ENCODE measurements at places on chromosomes 5 and 9.

DNA sequence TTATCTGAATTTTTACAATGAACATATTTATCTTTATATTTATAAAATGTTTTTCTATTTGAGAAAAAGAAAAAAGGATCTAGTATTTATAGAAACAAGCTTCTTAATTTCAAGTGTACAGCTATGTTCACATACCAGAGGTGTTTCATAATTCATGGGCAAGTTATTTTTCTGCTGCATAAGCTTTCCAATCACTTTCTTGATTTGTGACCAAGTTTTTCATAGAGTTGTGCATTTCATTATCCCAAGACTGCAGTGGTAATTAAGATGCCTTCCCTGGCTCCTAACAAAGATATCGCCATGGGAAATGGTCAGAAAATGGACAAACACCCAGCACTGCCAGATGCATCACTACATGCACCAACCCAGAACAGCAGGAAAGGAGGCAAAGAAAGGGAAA, 124.6 kb downstream of the GNAQ start:
- no peak for DNase-seq

- no peak for DNase-seq
Measured at GRCh38 chr9:14400658-14400995, 86.7 kb upstream of the NFIB start.

DNA sequence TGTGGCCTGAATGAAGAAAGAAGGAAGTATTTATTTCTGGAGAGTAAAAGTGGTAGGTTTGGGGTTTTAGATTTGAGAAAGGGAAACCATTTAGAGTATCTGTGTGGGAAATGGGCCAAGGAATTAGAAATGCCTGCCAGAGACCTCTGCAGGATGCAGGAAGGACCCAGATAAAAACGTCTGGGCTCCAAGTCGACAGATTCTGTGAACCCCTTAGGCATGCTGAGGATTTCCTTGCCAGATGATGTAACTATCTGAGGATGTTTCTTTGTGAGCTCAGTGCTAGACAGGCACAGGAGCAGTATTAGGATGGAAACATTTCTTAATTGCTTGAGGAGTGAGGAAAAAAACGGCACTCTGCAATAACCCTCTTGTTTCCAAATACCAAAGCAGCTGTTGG, 251.8 kb upstream of the DMRT1 start:
- no peak for DNase-seq

GRCh38 chr5:113510836-113511451, 2.5 kb upstream of the YTHDC2 start:
- no peak for DNase-seq

DNA sequence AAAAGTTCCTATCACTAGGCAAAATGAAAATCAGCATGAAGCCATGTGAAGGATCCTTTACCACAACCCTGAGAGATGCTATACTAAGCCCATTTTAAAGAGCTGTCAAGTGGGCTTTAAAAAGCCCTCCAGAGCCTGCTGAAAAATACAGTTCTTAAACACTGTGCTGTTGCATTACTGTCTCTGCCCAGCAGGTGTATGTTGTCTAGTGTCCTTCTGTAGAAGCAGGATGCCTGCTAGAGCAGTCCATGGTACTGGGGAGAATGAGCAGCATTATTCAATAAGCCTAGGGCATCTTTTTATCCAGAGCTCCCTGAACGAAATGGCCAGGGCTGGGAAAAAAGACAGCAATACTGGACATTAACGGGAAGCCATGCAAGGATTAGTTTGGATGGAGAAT, 126.2 kb upstream of the PLCXD3 start:
- DNase-seq, result peak; percentile 18

GRCh38 chr5:2164586-2164985, 281.9 kb upstream of the IRX4 start:
- DNase-seq, result no peak

GRCh38 chr5:165321912-165322311, 1816.5 kb downstream of the MAT2B start:
- no peak for DNase-seq

DNA sequence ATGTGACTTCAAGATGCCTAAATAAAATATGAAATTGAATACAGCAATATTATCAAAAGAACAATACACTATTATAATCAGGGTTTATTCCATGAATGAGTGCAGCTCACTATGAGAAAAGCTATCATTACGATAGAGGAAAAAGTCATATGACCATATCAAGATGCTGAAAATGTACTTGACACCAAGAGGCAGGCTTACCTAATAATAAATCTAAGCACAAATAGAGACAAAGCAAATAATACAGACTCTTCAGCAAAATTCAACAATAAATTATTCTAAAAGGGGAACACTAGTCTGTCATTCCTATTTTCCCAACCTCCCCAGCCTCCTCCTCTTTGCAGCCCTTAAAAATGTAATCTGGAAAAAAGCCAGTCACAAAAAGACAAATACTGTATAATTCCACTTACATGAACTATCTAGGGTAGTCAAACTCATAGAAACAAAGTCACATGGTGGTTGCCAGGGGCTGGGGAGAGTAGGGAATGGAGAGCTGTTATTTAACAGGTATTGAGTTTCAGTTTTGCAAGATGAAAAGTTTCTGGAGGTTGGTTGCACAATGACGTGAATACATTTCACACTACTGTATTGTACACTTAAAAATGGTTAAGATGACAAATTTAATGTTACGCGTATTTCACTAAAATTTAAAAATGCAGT, 148.4 kb downstream of the NFIB start:
- DNase-seq, result no peak

- no peak for DNase-seq
Measured at GRCh38 chr5:113652161-113652560, 138.7 kb downstream of the YTHDC2 start.

DNA sequence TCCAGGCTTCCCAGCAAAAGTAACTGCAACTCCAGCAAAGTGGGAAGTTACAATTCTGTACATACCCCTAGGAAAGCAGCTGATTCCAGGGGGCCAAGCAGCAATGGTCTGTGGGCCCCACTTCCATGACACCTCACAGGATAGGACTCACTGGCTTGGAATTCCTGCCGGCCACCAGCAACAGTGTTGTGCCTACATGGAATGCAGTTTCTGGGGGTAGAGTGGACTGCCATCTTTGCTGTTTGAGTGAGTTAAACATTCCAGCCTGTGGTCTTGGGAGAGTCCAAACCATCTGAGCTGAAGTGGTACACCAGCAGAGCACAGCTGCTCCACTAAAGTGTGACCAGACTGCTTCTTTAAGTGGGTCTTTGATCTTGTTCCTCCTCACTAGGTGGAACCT, 13.4 kb upstream of the FBN2 start:
- no peak for DNase-seq

- no peak for DNase-seq
Measured at GRCh38 chr5:147169399-147169798, 65.4 kb upstream of the STK32A start.

- DNase-seq, result no peak
Measured at GRCh38 chr5:120207129-120207528, 257.0 kb upstream of the PRR16 start.

GRCh38 chr9:27078685-27079084, 30.3 kb upstream of the TEK start:
- no peak for DNase-seq

DNA sequence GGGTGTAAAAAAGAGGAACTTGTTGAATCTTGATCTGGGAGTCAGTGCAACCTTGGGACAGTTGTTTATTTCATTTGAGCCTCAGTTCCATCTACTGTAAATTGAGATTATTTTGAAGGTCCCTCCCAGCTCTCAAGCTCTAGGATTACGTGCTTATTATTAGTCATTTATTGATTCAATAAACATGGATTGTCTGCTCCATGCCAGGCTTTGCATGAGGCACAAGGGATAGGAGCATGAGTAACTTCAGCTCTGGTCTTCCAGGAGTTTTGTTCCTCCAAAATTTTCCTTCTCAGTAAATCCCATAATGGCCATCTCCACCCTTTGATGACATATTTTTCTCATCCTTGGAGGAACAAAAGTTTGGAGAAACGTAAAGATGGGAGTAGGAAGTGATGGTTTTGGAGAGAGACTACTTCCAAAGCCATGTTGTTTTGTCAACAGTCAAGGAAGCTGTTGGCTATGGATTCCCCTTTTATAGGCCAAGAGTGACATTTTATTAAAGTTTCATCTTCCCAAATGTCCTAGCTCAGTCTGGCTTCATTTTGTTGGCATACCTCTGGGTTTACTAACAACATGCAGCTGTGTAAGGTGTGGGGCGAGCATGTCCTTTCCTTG, 244.6 kb downstream of the DMRT2 start:
- no peak for DNase-seq

DNA sequence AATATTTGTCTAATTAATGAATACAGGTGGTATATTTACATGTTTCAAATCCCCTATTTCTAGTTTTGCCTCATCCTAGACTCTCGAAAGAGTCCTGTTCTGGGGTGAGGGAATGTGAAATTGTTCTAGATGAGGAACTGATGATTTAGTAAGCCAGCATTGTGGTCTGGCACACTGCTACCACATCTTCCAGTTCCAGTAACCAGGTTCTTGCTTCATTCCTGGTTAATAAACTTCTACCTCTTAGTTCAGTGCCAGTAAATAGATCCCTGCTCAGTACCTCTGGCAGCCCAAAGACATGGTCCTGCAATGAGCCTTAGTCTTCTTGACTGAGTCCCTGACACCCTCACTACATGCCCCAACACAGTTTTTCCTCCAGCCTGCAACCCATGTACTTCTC, 207.7 kb downstream of the SREK1 start:
- DNase-seq, result no peak

DNA sequence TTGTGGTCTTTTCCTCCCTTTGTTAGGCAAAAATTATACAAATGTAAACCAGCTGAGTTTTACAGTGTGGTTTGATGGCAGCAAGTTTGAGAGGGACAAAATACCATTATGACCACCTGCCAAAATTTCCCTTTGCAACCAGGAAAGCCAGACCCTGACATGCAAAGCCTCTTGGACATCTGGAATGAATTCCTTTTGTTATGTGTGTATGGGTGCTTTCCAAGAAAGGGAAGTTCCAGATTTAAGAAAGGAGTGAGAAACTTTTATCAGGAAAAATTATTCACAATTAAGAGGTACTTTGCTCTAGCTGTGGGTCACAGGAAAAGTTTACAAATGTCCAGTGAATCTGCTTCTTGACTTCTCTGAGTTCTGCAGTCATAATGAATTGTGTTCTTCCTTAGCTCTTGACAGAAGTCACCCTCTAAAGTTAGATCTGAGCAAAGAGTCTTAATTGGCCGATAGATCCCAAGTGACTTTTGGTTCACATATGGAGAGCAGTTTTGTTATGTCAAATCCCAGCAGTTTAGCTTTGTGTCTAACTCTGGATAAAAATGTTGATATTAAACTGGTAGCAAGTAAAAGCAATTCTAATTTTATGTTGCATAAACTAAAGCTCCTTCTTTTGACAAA, 295.9 kb upstream of the ZNF608 start:
- no peak for DNase-seq

DNA sequence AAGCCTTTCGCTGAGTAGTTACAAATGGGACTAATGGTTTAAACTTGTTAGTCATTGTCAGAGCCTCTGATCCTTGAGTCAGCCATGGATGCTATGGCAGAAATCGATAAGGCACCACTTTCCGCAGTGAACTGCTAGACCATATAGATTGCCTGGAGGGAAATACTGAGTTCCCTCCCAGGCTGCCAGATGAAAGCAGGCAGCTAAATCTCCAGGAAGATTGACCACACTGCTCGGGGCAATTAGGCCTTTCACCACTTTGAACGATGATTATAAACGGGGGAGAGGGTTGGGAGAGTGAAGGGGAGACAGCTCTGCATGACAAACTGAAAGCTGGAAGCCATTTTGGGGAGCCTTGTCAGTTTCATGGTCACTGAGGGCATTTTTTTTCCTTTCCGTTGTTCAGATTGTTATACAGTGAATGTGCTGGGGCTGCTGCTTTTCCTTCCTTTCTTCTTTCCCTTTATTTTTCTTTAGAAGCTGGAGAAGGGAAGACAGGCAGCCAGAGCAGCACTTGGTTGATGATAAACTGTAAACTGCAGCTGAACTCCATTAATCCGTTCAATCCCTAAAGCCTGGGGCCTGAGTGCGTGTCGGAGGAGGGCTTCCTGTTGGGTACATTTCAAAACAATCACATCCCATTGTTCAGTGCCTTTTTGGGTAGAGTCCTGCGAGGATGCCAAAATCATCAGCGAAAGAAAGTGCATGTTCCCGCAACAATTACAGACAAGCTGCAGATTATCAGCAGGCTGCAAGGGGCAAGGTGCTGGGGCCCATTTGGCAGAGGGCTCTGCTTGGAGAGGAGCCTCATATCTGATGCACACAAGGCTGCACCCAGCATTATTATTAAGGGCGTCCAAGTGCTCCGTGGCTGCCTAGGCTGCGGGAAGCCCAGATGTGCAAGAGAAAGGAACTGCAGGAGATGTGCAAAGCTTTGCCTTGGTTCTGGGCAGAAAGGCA, 308.4 kb downstream of the PSAT1 start:
- no peak for DNase-seq

DNA sequence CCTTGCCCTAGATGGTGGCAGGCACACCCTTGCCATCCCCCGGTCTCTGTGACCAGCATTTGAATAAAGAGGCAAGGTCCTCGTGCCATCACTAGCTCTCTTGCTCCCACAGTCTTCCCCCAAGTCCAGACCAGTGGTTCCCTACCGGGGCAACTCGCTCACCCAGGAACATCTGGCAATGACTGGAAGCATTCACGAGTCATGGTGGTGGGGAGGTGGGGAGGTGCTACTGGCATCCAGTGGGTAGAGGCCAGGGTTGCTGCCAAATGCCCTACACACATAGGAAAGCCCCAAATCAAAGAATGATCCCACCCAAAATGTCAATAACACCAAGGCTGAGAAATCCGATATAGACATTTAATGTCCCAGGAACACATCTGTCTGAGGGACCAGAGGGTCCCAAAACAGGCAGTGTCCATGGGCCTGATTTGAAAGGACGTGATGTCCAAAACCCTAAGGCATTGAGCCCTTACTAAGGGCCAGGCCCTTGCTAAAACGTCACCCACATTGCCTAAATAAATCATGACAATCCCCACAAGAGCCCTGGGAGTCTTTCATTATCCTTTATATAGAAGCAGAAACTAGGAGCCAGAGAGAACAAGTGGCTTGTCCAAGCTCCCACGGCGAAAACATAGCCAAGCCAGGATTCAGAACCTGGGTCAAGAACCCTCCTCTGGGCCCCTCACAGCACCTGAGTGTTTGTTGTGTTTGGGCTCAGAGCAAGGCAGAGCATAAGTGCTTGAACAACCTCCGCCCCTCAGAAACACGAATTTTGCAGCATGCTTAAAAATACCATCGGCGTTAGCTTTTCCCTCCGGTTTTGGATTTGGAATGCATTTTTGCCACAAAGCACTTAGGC, 119.3 kb upstream of the WWC1 start:
- no peak for DNase-seq

DNA sequence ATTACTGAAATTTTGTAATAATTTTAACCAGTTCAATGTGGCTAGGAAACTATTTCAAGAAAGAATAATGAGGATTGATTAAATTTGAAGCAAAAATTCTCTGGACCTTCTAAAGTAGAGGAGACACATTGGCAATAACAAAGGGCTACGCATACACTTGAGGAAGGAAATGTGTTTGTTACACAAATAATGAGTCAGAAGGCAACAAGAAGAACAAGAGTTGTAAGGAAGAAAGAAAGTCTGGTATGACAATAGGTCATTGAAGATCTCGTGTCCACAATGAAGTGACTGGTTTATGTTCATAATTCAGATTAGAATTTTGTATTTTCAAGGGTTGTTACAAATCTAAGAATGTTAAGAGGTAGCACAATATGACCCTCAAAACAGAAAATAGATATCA, 25.8 kb downstream of the ST8SIA4 start:
- DNase-seq, result no peak

Data from Caco-2 (cell line).